ENCODE measurements at places on chromosomes 5 and 9.

DNA sequence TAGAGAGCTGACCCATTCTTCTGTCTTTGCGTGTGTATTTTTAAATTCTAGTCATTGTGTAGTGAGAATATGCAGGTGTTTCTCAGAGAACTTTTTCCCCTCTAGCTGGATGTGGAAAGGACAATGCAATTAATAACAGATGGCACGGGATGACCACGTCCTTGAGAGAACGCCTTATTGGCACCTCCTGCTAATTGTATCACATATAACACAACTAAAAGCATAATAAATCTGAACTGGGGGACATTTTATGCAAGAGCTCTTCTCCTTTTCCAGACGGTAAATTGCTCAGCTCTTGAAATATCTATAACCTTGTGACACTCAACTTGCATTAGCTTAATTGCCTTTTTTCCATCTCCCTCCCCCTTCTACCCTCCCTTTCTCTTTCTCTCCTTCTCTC lies 62.9 kb upstream of the IZUMO3 start:
- no peak for DNase-seq

- DNase-seq = no peak
Measured at GRCh38 chr5:1801967-1802295, 724 bp downstream of the NDUFS6 start.

DNA sequence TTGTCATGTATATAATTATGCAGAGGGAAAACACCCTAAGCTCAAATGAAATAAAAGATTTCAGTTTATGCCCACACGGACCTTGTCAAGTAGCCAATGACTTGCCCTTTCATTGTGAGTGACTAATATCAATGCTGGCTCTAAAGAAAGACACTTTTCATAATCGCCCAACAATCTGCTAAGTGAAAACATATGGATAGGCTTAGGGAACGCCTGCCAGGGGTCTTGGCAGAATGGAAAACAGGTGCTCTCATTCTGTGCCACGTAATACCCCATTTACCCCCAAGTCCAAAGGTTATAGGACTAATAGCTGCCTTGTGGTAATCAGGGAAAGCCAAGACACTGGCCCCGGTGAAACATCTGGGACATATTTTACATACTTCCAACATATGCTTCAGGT lies 157.7 kb downstream of the SLF1 start:
- DNase-seq = no peak

DNA sequence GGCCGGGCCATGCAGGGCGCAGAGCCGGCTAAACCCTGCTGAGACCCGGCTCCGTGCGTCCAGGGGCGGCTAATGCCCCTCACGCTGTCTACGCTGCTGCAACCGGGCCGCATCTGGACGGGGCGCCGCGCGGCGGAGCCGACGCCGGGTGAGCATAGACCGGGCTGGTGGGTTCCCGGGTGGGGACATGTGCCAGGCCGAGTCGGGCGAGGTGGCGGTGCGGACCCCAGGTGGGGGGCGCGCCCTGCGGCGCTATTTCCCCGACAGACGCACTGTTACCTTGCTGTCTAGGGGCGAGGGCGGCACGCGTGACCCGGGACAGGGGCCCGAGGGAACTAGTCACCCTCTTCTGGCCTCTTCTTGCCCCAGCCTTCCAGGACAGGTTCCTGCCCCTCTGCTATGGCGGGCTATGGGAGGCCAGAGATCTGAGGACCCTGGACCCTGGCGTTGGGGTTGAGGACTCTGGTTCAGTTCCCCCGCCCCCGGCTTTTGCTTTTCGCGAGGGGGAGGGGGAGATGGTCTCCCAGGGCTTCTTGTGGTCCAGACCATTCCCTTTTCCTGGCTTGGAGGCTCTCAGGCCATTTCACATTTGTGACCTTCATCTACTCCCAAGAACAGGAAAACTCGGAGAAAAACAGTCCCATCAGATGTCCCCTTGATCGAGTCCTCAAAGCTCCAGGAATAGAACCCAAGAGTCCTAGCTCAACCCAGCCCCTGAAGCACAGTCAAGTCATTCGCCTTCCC lies 536 bp downstream of the SLC27A4 start:
- DNase-seq = no peak

DNA sequence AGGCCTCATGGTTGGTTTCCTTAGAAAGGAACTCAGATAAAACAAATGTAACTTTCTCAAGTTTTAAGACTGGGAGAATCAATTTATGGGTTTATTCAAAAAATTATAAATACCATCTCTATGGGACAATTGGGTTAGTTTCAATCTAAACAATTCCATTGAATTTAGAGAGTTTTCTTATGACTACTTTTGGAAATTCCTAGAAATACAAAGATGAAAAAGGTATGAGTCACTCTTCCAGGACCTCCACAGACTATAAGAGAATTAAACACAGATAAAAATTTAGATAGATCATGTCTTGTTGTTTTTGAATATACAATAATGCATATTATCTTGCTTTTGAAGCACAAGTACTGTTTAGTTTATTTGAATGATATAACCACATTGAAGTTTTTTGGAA lies 188.7 kb downstream of the CHSY3 start:
- no peak for DNase-seq

DNA sequence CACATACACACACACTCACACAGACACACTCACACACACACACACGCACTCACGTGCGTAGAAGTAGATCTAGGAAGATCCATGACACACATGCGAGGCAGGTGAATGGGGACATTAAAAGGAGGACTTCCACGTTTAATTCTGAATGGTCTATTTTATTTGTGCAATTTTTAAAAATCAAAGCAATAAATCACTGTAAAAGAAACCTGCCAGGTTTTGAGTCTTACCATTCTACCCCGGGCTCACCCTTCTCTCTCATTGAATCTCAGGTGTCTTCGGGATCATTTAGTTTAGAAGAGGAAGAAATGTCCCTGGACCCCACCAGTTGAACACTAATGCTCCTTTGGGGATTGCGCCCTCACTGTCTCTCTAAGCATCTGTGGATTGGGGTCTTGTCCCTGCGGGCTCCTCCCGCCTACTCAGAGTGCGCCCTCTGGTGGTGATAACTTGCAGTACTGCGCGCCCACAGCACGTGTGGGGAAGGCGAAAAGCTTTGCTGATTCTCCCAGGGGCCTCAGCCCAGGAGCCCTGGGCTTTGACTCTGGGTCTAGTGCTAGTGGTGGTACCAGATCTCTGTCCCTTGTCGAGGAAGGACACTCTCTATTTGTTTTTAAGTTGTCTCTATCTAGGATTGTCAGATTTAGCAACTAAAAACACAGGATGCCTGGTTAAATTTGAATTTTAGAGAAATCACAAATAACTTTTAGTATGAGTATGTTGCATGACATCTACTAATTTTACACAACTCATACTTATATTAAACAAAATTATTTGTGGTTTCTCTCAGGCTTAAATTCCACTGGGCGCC lies 34.8 kb downstream of the BOD1 start:
- peak; percentile 17 for DNase-seq

- no peak for DNase-seq
Measured at GRCh38 chr5:116622375-116623050, 47.9 kb upstream of the SEMA6A start.

DNA sequence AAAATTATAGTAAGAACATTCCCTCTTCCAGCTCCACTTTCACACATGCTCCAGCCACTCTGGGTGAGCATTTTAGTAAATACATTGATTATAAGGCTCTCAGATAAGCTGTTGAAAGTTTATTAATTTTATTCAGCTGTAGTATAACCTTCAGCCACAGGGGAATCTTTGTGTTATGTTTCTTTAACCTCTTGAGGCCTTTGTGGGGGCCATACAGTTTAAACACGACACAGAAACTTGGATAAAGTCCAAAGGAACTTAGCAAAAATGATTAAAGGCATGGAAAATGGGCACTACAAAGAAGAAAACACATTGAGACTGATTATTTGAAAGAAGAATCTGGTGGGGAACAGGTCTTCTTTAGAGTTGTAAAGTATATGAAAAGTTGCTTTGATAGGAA lies 70.2 kb downstream of the AOPEP start:
- DNase-seq = no peak

DNA sequence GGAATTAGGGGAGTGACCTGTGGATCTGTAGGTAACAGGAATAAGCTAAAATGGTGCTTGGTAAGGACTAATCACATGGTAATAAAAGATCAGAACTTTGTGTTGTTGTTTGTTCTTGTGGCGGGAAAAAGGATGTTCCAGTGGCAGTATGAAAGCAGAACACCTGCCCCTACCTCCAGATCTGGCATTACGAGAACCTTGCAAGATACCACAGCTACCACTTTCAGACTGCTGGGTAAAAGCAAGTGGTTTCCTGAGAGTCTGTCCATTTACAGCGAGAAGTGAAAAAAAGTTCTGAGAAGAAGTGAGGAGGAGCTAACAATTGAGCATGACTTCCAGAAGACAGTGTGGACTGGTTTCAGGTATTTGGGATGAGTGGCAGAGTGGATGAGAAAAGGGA lies 252.5 kb downstream of the TLE4 start:
- no peak for DNase-seq

- DNase-seq = no peak
Measured at GRCh38 chr5:141952020-141952419, 6.0 kb downstream of the PCDH12 start.

GRCh38 chr5:30866142-30866541 lies 327.3 kb upstream of the CDH6 start:
- DNase-seq = no peak

GRCh38 chr9:93891050-93891449 lies 64.1 kb downstream of the BARX1 start:
- no peak for DNase-seq

DNA sequence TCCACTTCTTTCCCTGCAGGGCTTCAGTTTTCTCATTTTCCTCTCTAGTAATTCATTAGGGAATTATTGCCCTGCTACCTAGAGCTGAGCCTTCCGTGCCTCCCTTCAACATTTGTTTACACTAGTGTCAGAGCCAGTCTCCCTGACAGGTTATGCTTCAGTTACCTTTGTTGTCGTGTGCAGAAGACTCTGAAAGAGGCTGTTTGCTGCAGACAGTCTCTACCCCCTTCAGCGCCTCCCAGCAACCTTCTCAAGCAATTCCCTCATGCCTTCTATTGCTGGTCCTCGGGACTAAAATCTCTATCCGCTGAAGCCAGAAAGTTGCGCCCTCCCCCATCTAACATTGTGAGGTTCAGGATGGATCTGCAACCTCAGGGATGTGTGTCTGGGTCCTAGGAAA lies 12.8 kb downstream of the RALGPS1 start:
- DNase-seq = no peak

DNA sequence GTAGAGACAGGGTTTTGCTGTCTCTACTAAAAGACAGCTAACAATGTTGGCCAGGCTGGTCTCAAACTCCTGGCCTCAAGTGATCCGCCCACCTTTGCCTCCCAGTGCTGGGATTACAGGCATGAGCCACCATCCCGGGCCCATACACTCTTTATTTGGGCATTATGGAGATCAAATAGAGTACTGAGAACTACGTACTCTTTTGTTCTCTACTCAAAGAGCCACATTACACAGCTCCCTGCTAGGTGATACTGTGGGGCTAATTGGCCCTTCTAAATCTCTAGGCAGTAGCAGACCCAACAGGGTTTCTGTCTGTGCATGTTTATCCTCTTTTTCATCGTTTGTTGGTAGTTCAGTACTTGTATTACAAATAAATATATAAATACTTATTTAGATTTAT lies 16.1 kb downstream of the CKMT2 start:
- DNase-seq = no peak

DNA sequence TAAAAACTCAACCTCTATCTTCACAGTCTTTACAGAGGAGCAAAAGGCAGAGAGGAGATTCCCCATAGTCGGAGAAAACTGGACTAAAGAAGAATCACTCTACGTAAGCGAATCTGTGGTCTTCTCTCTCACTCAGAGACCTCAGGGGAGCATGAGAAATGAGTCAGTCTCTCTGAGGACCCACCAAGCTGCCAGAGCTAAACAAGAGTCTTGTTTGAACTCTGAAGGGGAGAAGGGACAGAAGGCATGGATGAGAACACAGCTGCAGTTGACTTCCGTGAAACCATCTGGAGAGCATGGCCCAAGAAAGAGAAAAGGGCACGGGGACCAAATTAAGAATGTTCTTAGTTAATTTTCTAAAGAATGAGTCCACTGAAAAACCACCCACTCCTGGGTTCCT lies 12.8 kb upstream of the MAN2A1 start:
- no peak for DNase-seq

DNA sequence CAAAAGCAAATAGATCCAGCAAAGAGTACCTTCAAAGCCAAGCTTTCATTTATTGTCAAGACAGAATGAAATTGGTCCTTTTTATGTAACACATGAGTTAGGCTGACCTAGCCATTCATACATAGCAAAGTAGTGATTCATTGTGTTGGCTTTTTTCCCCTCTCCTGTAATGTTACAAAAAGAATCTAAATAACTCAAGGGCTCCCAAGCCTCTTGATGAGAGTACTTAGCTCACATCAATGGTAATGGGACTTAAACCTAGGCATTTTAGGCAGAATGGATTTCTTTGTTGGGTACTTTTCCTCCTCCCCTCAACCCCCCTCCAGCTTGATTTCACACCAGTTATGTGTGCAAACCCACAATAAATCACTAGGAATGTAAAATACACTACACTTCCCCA lies 123.7 kb downstream of the EBF1 start:
- DNase-seq = no peak

DNA sequence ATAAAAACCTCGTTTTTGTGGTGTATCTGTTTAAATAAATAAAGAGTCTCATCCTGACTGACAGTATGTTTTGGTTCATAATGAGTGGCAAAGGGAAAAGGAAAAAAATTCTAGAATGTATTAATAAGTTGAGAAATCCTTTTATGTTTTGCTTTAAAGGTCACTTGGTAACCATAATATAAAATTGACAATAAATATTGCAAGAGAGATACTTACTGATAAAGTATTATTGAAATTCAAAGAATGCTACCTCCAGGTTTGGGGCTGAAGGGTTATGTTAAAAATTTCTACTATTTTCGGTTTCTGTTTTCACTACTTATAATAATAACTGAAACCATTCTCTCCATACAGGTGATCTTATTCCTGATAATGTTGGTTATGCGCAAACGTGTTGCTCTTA lies 85.4 kb upstream of the FSD1L start:
- DNase-seq = no peak

- no peak for DNase-seq
Measured at GRCh38 chr9:128992995-128993394, 35.1 kb downstream of the SH3GLB2 start.

GRCh38 chr5:25570067-25570583 lies 925.3 kb upstream of the CDH10 start:
- DNase-seq = no peak

GRCh38 chr9:114181607-114182409 lies 26.5 kb downstream of the COL27A1 start:
- DNase-seq = no peak

- no peak for DNase-seq
Measured at GRCh38 chr9:29625292-29625731, 2052.0 kb upstream of the C9orf72 start.

DNA sequence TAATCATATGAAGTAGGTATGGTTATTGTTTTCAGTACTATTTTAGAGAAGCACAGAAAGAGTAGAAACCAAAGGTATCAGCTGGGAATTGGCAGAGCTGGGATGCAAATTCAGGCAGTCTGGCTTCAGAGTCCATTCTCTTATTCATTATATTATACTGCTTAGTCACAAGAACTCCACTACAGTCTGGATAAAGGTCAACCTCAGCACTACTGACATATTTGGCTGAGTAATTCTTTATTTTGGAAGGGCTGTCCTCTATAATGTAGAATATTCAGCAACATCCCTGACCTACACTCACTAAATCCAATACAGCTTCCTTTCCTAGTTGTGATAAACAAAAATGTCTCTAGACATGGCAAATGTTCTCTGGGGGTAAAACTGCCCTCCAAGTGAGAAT lies 37.6 kb downstream of the PTGER4 start:
- no peak for DNase-seq

GRCh38 chr9:137434498-137435380 lies 6.4 kb downstream of the ENTPD8 start:
- DNase-seq = no peak

GRCh38 chr9:134190232-134191121 lies 26.1 kb upstream of the RNU6ATAC start:
- no peak for DNase-seq
